ENCODE measurements at places on chromosomes 2 and 18.

DNA sequence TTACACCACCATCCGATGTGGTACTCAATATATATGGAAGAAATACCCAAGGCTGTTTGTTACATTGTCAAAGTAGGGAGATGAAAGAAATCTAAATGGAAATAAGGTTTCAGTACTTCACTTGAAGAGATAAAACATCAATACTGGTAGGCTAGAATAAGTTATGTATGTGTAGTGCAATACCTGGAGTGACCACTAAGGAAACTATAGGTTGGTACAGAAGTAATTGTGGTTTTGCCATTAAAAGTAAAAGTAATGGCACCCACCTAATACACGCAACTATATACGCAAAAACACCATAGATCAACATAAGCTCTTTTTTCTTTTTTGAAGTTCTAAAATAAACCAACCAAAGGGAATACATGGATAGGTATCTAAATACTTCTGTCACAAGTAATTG is 143.2 kb upstream of the KYNU start:
- no peak for DNase-seq

DNA sequence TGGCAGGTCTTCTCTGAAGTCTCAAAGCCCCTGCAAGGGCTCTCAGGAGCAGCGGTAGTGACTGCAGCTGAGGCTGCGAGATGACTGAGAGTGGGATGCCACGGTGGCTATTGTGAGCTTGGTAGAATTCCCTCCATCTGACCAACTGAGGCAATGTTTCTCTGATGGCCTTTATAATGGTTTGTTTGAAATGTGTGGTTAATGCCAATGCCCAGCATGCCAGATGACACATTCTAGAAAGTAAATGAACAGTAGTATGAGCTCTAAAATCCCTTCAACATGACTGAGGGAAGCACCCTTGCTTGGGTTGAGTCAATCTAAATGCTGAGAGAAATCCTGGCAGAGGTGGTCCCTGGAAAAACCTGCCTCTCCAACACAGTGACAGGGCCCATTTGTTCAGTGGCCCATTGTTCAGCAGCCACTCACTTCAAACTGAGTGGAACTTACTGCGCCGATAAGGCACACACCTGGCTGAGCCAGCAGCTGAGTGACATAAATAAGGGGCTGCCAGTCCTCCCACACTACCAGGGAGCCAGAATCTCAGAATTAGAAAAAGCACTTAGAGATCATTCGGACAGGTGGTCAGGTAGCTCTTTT is 31.7 kb downstream of the SULT1C2 start:
- no peak for DNase-seq

- DNase-seq, result no peak
Observed at GRCh38 chr2:26318950-26319349, 27.0 kb upstream of the SELENOI start.

DNA sequence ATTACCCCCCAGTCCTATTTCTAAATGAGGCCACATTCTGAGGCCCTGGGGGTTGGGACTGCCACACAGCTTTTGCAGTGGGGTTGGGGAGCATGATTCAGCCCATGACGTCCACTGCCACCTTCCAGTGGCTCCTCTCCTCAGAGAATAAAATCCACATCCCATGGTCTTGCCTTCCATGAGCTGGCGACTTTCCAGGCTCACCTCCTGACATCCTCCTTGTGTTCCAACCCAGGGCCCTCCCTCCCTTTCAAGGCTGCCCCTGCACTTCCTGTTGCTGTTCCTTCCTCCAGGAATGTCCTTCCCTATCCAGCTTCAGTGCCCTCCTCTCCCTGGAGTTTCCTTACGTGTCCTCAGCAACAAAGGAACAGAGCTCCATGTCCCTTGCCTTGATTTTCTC is 187.3 kb upstream of the ID2 start:
- no peak for DNase-seq

DNA sequence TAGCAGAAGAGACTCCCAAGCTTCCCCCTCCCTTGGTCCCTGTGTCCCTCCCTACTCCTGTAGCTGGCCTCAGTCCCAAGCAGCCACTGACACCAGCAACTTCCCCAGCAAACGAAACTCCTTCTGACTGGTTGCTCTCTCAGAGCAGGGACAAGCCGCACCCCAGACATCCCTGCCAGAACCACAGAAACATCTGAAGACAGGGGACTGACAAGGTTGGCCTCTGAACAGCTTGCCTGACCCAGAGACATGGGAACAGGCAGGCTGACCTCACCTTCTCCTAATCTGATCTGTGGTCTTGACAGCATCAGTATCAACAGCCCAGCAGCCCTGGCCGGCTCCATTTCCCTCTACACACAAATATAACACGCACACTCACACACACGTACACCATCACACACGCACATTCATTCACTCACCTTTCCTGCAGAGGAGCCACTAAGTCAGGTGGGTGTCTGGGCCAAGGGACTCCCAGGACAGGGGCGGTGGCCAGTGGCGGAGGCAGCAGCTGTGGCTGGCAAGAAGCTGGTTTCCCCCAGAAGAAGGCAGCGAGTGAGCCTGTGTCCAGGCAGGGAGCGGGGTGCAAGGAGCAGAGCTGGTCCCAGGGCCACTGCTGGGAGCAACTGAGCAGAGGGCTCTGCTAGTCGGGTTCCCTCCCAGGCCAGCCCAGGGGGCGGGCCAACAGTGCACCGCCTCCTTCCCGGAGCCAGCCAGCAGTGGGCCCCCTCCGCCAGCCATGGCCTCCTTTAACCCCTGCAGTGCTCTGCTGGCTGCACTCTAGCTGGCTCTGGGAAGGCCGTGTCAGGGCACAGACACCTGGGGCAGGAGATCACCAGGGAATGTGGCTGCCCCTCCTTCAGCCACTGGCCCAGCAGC is 59.1 kb downstream of the TNS1 start:
- DNase-seq, result no peak

DNA sequence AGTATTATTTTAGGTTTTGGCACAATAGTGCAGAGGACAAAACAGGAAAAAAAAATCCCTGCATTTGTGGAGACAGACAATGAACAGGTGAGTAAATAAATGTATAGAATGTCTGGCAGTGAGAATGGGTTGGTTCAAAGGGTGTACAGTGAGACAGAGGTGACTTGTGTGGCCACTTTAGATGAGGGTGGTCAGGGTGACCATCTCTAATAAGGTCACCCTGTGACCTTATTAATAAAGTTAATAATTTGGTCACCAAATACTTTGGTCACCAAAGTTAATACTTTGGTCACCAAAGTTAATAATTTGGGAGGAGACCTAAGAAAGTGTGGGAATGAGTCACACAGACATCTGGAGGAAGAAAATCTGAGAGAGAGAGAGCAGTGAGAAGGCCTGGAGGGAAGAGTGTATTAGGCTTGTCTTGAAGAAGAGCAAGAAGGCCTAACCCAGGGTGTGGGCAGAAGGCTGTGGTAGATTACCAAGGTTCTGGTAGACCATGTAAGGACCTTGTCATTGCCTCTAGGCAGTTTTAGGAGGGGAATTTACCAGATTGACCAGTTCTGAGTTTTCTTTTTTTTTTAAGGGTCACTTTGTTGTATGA is 1368.4 kb upstream of the CELF4 start:
- no peak for DNase-seq

DNA sequence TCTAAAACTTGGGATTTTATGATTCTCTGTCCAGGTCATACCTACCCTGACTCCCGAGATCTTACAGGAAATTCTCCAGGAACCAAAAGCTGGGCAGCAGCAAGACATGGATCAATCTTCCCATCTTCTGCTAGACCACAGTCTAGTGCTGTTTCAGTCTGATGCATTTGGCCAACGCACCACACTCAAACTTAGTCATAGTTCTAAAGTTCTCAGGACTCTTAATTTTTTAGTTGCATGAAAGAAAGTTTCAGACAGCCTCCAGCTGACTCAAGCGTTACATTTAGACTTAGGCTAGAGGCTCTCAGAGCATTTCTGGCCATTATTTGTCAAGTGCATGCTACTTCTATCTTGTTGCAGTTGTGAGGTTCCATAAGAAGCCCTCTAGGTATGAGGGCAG is 230.1 kb upstream of the CCDC150 start:
- DNase-seq, result no peak

DNA sequence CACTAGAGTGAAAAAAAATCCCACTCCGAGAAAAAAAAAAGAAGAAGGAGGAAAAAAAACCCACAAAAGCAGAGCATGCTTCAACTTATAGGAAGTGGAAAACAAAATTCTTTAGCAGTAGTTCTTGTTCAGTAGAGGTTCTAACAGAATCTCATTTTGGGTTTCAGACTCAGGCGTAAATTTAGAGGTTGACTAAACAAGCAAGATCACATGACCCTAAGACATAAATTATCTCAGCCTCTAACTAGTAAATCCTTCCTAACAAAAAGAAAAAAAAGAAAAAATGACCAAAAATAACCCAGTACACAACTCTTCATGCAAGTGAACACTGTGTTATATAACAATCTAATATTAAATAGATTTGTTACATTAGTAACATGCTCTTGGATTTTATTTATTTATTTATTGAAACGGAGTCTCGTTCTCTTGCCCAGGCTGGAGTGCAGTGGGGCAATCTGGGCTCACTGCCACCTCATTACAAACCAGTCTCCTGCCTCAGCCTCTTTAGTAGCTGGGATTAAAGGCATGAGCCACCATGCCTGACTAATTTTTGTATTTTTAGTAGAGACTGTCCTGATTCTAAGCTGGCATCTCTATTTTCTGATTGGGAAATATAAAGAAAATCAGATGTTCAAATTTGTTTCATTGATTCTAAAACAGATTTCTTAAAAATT is 35.4 kb downstream of the PPP4R3B start:
- DNase-seq, result no peak

DNA sequence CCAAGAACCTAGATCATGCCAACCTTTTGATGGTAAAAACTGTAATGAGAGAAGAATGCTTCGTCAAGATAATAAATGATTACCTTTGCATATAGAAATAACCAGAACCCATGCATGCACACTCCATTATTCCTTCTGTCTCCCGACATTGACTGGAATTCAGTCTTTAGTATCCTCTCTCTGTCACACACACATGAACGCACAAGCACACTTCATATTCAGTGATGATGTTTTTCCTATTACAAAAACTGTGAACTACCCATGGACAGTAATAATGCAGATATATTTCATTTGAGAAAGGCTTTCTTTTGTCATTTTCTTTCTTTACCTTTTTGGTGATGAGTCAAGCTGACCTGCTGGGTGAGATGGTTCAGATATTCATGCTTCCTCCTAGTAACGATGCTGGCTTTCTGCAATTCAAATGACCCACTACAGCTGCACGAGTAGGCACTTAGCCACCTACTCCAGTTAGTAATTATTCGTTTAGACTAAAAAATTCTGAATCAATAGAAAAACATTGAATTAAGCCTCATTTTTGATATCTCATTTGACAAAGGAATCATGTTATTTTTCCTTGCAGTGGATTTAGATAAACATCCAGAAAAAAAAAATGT is 382.2 kb downstream of the TGIF1 start:
- DNase-seq, result no peak

DNA sequence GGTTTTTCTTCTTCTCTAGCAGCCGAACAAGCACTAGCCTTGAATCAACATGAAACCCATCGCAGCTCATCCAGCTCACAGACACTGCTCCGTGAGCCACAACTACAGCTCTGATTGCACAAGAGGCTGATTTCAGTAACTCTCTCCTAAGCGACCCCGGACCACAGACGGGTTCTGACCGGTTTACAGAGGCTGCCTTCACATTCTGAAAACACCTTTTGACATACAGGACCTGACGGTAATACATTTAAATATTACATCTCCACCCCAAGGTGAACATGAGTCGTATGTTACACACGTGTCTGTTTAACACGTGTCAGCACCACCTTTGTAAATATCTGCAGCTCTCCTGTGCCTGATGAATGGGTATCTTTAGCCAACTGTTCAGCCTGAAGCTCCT is 120.7 kb downstream of the TMEM18 start:
- no peak for DNase-seq

DNA sequence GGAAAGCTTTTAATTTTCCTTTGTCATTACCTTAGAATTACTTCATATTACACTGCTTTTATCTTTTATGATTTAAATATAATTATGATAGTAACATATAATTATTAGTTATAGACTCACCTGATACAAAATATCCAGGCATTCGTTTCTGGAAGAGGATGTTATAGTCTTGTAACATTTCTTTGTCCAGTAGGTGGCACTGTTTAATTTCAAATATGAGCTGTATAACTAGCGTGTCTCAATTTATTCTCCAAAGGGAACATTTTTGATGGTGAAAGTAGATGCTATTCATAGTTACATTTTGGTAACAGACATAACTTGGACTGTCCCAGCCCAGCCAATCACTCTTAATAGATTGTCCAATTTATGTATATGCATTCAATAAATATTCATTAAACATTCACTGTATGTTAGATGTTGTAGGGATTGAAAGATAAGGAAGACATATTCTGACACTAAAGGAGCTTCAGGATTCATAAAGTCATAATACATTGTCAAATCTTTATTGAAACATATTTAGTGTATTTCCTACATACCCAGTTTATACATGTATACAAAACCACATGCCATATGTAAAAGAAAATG is 19.2 kb downstream of the DAW1 start:
- DNase-seq, result no peak

Measured in stimulated activated CD4-positive, alpha-beta T cell treated with anti-CD3 and anti-CD28 coated beads, Interleukin-1b, Interleukin-23, amount 100 ng/mL, for 4 hours (primary cell).